Activated CD4-positive, alpha-beta memory T cell treated with anti-CD3 and anti-CD28 coated beads for 36 hours (primary cell): ENCODE measurements at places on chromosomes 3 and 15.

DNA sequence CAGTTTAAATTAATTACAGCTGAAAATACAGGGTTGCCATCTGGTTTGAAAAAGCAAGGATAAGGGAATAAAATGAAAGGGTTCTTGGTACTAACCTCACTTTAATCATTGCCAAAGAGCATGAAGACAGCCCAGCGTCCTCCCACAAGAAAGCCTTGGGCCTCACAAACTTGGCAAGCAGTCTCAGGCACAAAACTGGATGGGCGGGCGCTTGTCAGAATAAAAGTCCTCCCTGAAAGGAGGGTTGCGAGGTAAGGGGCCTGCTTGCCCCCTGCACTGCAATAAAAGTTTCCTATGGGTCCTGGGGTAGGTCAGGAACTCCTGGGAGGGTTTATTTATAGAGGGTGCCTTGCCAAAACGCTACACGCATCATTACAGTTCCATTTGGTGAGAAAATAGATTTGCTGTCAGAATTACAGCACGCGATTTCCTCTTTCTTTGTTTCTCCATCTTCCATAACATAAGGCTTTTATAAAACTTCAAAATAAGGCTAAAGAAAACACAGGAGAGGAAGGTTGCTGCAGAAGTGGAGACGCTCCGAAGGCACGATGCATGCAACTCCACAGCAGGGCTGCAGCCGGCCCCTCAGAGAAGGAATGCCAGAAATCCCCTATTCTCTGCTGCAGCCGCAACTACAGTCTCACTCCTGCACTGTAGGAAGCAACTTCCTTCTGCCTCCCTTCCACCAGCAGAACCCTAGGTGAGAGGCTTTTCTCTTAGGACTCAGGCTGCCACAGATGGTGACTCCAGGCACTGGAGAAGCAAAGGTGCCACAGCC, 61.3 kb downstream of the VGLL4 start:
- no peak for DNase-seq

DNA sequence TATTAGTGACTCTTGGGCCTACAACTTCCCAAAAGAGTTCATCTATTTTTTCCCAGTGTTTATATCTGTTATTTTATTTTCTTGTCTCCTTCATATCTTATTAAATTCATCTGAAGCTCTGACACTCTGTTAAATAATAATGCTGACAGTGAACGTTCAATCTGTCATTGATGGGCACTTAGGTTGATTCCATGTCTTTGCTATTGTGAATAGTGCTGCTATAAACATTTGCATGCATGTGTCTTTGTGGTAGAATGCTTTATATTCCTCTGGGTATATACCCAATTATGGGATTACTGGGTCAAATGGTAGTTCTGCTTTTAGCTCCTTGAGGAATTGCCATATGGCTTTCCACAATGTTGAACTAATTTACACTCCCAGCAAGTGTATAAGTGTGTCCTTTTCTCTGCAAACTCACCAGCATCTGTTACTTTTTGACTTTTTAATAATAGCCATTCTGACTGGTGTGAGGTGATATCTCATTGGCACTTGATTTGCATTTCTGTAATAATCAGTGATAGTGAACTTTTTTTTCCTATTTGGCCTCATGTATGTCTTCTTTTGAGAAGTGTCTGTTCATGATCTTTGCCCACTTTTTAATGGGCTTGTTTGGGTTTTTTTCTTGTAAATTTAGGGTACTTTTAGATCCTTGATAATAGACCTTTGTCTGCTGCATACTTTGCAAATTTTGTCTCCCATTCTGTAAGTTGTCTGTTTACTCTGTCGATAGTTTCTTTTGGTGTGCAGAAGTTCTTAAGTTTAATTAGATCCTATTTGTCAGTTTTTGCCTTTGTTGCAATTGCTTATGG, 122.5 kb downstream of the LEKR1 start:
- DNase-seq, result no peak

- no peak for DNase-seq
Observed at GRCh38 chr15:38828031-38828532, 263.5 kb upstream of the RASGRP1 start.

- DNase-seq, result no peak
Observed at GRCh38 chr15:49174902-49175301, 4.9 kb downstream of the GALK2 start.

GRCh38 chr3:172249039-172249438, 199.2 kb downstream of the GHSR start:
- no peak for DNase-seq

- no peak for DNase-seq
Observed at GRCh38 chr3:178673529-178673928, 137.3 kb downstream of the KCNMB2 start.

DNA sequence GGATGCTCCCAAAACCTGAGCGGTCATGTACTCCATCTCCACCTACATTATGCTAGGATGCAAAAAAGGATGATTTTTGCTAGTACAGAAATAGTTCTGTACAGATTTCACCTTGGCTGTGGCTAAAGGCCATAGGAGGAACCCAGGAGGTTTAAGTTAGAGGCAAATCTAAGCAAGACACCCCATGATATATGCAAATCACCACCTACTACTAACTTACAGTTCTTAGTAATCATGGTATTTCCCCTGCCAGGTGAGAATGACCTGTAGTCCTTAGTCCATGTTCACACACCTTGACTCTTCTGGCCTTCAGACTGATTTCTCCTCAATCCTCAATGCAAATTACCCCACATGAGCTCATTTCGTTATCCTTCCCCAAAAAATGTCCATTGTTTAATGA, 154.2 kb downstream of the IMPG2 start:
- DNase-seq, result no peak

DNA sequence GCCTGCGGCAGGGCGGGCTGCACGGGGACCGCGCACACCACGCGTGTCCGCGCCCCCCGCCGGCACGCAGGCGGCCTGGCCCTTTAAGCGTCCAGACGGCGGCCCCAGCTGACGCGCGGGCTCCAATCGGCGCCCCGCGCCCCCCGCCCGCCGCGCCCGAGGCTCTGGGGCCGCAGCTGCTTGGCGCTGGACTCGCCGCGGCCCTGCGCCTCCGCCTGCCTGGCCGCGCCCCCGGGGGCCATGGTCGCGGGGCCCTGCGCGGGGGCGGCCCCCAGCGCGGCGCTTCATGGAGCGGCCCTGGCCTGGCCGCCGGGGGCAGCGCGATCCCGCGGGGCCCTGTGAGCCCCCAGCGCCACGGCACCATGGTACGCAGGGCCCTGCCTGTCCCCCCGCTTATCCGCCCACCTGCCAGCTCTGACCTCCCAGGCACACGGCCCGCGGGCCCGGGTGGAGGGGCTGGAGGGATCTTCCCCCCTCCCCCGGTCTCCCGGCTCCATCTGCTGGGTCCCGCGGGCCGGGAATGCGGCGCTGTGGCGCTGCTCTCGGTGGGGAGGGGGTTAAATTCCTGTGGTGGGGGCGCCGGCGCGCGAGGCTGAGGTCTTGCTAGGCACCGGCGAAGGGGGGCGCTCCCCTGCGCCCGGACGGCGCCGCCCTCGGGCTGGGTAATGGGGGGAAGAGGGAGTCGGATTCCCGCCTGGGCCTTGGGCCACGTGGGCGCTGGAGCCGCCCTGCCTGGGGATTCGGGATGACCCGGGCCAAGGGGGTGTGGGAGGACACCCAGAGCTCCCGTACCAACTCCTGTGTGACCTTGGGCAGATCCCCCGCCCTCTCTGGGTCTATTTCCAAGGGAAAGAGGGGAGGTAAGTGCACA, 1.1 kb downstream of the ZBTB47 start:
- no peak for DNase-seq

DNA sequence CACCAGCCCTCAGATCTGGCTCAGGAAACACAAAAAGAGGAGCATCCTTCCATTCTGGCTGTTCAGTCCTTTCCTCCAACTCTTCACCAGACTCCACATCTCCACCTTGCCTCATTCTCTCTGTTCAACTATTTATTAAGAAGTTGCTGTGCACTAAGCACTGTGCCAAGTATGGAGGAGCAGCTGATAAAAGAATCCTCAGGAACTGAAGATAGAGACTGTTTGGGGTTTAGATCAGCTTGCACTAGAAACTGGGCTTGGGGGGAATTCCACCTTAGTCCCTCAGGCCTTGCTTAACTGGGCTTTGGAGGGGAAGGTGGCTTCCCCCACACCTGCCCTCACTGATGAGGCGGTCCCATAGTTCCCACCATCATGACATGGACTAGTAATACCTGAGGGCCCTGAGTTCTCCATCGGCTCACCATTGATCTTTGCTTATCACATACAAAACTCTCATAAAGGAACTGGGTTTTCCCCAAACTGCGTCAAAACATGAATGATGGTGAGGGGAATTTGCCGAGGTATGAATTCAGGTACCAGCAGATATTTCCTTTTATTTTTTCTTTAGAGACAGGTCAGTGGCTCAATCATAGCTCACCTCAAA, 1.7 kb upstream of the CCR8 start:
- peak; percentile 69 for DNase-seq

DNA sequence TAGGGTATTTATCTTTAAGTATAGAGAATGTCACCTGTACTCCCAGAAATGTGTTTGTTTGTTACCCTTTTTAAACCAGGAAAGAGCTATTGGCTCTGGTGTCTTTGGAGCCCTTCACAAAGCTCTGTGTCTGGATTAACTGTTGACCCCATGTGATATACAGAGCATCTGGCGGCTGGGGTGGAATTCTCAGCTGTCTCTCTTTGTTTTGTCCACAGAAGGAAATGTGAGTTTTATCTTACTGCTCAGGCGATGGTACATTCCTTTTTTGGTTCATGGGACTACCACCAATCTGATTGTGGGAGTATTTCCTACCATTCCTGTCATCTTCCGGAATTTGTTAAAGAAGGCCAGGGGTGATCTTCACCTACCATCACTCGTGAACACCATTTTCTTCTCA, 120.3 kb downstream of the AKAP13 start:
- no peak for DNase-seq

DNA sequence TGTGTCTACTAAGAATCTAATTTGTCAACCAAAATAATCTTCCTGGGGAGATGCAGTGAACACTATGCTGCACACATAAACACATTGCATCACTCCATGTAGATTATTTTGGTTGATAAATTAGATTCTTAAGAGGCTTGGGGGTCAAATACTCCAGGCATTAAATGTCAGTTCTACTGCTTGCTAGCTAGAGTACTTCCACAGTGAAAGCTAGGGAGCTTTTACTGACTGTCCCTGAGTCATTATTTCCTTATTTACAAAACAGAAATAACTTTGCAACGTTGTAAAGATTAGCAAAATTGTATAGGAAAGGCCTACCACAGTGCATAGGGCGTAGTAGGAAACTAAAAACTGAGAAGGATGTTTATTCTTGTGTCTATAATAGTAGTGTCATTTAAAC, 12.9 kb upstream of the TMC3 start:
- no peak for DNase-seq

- no peak for DNase-seq
Observed at GRCh38 chr15:100711516-100712021, 109.2 kb downstream of the ASB7 start.

- no peak for DNase-seq
Observed at GRCh38 chr3:56320883-56321282, 147.4 kb downstream of the ERC2 start.

DNA sequence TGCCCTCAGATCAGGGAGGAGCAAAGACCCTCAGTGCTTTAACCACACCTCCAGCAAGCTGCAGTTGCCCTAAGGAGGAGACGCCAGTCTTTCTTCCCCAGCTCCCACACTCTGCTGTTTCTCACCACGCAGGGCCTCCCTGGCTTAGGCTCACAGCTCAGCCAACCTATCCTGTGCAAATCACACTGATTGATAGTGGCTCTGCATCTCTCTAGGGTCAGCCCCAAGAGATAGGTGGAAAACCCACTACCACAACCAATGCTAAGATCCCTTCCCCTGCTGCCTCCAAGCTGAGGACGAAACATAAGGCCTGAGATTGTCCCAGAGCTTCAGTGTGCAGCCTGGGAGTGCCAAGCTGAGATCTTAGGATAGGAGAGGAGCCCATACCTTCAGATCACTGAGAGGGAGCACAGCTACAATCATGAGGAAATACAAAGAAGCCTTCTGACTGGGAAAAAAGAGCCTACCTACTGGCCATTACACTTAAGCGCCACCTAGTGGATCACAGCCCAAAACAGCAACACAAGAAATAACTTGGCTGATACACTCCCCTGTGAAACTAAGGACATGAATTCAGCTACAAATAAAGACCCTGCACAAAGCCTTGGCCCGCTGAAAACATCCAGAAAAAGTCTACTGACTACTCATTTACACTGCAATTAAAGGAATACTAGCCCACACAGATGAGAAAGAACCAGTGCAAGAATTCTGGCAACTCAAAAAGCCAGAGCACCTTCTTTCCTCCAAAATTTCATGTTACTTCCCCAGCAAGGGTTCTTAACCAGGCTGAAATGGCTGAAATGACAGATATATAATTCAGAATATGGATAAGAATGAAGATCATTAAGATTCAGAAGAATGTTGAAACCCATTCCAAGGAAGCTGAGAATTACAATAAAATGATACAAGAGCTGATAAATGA, 271.5 kb upstream of the DCBLD2 start:
- peak; percentile 39 for DNase-seq

DNA sequence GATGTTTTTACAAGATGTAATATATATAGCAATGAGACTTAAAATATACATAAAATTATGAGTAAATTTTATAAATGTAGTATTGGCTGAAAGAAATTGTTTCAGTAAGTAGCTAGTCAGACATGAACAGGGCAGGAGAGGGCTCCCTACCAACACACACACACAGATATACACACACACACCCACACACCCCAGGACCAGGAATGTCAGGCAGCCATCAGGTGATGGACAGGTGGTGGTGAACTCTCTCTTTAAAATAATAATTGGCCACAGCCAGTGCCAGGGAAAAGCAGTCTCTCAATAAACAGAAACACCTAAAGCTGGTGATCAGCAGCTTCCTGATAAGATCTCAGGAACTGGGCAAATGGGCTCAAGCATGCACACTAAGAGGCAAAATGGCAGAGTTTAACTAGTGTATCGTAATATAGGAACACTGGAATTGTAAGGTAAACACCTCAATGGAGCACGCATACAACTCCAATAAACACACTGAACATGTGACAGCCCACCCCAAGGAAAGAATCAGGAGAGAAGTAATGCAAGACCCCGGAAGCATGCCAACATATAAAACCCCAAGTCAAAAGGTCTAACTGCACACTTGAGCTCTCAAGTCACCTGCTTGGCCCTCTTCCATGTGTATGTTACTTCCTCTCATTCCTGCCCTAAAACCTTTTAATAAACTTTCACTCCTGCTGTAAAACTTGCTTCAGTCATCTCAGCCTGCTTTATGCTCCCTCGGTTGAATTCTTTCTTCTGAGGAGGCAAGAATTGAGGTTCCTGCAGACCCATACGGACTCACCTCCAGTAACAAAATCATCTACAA, 1034.1 kb upstream of the SEMA6D start:
- no peak for DNase-seq
